T-helper 1 cell (primary cell): ENCODE measurements at places on chromosomes 16 and 17.

DNA sequence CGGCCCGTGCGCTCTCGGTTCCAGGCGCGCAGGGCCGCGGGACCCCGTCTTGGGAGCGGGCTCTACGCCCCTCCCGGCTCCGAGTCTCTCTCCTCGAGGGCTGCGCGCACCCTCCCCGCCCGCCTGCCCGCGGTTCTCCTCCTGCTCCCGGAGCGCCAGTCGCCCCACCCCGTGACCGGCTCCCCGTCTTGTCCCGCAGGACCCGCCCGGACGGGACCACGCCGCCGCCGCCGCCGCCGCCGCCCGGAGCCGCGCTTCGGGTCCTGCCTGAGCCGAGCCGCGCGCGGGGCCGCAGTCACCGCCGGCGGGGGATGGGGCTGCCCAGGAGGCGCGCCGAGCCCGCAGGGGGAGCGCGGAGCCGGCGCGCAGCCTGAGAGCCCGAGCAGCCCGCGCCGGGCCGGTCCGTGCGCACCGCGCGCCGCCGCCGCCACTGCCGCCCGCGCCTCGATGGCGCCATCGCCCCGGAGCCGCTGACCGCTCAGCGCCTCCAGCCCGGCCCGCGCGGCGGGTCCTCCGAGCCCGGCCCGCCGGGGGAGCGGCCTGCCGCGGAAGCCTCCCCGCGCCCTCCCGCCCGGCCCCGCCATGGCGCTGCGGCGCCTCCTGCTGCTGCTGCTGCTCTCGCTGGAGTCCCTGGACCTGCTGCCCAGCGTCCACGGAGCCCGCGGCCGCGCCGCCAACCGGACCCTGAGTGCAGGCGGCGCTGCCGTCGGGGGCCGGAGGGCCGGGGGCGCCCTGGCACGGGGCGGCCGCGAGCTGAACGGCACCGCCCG, at the start of gene SHISA6:
Gene SHISA6, plus strand, starts transcription at position 373 of the 770 bp plus-strand sequence.
- no peak for DNase-seq

GRCh38 chr17:18910881-18911280, 41.1 kb upstream of the SLC5A10 start:
- DNase-seq: no peak

- peak; percentile 35 for DNase-seq
Observed at GRCh38 chr17:49703557-49704277, 4.0 kb downstream of the SLC35B1 start.

DNA sequence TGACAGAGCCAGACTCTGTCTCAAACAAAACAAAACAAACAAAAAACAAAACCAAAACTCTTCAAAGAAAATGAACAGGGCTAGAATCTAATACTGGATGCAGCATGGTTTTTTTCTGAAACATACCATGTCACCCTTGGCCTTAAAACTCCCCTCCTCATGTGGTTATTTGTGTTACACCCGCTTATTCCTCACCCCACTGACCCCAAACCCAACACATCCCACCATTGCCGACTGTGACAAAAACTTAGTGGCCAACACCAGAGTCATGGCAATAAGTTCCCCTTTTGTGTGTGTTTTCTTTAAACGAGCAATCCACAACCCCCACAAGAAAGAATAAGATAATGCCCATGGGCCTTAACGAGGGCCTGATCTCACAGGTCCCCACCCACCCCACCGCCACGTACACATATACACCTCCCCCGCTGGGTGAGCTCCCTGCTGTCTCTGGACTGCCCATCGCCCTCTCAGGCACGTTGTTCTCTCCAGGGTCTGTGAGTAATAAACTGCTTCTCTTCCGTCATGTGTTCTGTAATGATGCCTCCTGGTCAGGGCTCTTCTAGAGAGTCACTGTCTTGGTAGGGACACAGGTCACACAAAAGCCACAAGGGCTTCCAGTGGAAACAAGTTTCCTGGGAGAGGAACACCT, 16.8 kb upstream of the ENGASE start:
- no peak for DNase-seq
